Cardiac septum (tissue), 1 donor: ENCODE measurements at places on chromosomes 2 and 18. TPM values are rescaled to one million over a fixed set of nuclear protein-coding genes. Genes with fewer than 3 reads are reported as not detected.

GRCh38 chr2:120862201-120863060, 126.8 kb downstream of the GLI2 start:
- peak; percentile 59 for DNase-seq

DNA sequence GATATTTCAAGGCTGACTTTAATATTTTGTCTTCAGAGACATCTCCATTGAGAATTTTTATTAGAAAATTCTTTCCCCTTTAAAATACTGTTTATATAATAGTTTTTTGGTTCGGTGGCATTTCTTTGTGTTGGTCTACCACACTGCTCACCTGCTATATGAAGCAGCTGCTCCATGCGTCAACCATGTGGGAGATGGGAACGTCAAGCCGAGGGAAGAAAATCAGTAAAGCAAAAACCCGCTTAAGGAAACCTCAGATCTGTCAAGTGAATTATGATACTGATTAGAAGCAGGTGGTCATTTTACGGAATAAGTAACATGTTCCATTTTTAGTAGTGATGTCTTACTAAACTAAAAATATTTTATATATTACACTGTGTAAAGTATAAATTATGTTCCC, 5.6 kb upstream of the TMEM17 start:
- no peak for DNase-seq

DNA sequence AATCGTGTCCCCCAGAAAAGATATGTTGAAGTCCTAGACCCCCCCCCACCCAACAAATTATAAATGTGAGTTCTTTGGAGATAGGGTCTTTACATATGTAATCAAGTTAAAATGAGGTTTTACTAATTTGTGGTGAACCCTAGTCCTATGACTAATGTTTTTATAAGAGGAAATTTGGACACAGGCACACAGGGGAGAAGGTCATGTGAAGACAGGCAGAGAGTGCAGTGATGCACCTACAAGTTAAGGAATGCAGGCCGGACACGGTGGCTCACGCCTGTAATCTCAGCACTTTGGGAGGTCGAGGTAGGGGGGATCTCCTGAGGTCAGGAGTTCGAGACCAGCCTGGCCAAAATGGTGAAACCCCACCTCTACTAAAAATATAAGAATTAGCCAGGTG, 5.8 kb upstream of the PMAIP1 start:
- no peak for DNase-seq

DNA sequence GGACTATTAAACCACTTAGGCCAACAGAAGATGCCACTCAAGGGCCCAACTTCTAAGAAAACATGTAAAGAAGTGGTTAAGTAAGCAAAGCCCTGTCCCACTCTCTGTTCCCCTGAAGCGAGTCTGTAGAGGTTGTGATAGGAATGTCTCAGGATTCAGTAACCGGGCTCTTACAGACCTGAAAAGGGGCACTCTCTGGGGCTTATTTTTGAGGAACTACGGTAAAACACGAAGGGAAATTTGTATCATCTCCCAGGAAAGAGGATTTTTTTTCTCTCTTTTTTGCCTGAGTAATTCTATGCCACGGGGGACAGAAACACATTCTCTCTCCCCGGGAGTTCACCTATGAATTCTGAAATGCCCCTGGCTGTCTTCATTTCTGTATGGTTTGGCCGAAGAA, 77.4 kb downstream of the VIT start:
- no peak for DNase-seq

- DNase-seq, result no peak
These were observed 145.1 kb upstream of the CELF4 start for GRCh38 chr18:37710726-37711125.

DNA sequence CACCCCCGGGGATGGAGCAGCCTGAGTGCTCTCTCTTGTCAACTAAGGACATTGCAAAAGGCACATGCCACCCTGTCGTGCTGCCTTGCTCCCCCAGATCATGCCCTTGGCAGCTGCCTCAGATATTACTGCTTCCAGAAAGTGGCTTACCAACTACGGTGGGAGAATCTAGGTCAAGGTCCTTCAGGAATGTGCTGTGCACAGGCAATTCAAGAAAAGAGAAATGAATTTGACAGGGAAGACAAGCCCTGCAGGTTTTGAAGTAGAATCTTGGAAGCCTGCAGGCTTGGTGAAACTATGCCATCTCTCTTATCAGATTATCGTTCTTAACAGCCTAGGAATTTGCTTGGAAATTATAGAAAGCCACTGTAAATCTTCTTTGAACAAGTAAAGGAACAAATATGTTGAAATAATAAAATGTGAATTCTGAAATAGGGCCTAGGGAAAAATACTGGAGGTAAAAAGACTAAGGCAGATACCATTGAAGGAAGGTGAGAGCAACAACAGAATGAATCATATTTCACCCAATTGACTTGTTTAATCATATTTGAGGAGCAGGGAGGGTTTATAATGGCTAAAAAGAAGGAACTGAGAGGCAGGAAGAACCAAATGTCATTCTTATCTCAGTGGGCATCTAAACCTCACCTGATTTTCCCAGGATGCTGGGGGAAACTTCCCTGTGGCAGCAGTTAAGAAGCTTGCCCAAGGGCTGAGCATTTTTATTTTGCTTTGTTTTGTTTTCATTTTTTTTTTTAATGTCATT, 94.0 kb upstream of the GLS start:
- DNase-seq, result no peak

DNA sequence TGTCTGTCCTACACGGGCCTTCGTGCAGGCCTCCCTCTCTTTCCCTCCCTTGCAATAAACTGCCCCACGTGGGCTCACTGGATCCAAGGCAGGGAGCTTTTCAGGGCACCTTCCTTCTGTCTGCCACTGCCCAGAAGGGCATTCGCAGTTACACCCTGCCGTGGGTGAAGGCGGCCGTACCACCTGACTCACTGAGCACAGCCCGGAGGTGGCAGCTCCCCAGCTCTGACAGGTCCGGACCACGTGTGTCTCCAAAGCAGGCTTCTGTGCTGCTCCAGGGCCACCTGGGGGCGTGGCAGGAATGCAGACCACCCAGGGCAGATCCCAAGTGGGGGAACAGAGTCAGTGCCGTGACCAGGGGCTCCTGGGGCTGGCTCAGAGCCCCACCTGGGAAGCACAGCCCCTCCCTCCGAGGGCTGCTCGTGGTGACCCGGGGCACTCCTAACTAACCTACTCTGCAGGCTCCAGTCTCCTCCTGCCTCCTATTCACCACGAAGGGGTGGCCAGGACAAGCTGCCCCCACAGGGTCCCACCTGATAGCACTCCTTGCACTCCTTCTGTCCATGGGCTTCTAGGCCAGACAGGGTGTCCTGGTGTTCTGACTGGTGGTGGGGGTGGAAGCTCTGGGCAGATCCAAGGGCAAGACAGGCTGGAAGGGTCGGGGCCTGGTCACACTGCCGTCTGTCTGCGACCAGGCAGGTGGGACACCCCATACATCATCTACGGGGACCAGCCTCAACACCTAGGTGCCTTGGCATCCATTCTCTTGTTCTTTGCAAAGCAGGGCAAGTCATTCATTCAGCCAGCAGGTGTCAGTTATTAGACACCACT, 9.7 kb downstream of the SNED1 start:
- peak; percentile 70 for DNase-seq

DNA sequence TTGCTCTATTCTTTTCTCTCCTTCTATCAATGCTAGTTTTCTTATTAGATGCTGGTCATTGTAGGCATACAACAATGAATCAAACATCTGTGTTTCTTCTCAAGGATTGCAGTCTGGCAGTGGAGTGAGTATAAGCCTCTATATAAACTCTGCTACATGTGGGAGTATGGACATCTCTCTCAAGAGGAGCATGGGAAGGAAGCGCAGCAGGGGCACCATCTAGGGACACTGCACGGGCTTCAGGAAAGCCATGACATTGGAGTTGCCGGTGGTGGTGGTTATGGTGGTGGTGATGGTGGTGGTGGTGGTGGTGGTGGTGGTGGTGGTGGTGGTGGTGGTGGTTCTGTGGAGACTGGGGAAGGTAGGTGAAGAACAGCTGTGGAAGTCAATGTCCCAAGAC, 462.6 kb downstream of the RNF144A start:
- DNase-seq, result no peak

DNA sequence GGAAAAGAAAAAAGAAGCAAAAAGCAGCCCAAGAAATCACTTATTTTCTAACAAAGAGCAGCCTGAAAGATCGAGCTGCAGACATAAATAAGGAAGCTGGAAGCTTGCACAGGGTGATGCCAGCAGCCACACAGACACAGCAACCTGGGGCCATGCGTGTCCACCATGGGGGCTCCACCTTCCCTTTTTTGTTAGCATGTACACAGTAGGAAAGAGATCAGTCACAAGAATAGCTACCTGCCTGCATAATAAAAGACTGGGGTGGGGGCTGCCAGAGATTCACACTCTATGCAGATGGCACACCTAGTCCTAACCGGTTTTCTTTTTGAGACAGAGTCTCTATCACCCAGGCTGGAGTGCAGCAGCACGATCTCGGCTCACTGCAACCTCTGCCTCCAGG, 2.9 kb upstream of the CNOT11 start:
- no peak for DNase-seq

Gene ABCB6
- 17.4 TPM for total RNA-seq

GRCh38 chr2:174635015-174635593, 37.5 kb upstream of the WIPF1 start:
- no peak for DNase-seq

- DNase-seq, result no peak
These were observed 154.1 kb upstream of the ZNF804A start for GRCh38 chr2:184444217-184444616.

GRCh38 chr2:53694096-53694771, 73.4 kb upstream of the CHAC2 start:
- no peak for DNase-seq

DNA sequence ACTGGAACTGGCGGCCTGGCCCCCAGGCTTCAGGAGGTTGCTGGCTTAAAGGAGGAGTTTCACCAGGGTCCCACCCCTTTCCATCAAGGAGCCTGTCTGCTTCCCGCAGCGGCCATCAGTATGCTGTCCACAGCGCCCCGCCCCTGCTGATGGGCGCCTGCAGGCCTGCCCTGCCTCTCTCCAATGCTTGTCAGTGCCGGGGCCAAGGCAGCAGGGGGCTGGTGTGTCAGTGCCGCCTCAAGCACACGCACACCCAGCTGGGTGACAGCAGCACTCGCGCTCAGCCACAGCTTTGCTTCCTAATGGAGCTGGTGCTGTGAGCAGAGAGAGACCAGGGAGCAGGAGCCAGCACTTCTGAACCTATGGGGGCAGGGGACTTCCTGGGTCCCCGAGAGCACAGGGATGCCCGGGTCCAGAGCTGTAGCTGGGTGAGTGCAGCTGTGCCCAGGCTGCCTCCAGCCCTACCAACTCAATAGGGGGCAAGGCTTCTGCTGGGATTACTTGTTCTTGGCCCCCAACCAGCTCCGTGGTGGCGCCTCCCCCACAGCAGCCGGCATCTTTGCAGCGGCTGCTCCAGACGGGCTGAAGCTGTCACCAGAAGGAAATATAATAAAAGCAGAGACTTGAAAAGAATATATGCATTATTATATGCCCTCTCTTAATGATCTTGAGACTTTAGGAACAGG, 377.2 kb upstream of the LRATD1 start:
- DNase-seq, result no peak

GRCh38 chr18:78685980-78686530, 293.6 kb upstream of the SALL3 start:
- DNase-seq, result no peak

DNA sequence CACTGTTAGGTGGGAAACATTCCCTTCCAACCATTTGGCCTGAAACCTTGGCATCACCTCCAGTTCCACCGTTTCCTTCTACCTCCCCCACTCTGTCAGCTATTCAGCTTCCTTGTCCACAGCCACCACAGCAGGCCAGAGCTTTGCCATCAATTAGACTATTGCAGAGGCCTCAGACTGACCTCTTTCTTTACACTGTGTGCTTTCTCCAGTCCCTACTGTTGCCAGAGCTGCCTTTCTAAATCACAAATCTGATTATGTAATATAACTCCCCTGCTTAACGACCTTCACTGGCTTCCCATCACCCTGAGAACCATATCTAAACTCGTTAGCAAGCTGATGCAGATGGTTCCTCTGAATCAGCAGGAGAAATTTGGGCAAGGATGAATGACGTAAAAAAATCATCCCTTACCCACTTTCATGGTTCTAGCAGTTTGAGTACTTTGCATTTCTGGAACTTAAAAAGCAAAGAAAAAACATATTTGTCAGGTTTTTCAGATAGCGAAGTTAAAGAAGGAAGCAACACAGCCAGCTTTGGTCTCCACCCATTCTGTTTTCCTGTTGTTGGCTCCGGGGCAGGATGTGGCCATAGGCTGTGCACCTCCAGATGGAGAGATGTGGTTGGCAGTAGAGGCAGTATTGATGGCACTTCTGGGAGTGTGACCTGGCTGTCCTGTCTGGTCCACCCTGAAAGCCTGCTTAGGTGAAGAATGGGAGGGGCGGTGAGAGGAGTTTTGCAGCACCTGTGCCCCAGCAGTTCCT, 422.1 kb downstream of the PARD3B start:
- DNase-seq, result no peak

Gene SLC4A3
- 396 TPM for total RNA-seq

DNA sequence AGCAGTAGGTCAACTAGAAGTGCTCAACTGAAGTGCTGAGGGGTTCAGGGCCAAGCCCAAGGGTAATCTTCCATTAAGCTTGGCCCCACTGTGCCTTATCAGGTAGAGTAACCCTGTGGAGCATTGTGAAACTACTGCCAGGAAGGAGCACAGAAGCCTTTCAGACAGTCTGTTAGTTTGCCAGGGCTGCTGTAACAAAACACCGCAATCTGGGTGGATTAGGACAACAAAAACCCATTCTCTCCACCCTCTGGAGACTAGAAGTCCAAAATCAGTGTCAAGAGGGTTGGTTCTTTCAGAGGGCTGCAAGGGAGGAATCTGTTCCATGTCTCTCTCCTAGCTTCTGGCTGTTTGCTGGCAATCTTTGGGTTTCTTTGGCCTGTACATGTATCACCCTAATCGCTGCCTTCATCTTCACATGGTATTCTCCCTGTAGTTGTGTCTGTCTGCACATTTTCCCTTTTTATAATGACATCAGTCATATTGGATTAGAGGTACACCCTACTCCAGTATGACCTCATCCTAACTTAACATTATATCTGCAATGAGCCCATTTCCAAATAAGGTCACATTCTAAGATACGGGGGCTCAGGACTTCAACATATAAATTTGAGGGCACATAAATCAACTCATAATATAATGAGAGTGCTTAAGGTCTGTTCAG, 21.2 kb downstream of the VIT start:
- DNase-seq, result no peak

Gene CDKL4
- 0.35 TPM for total RNA-seq

Gene AKAIN1
- total RNA-seq, result not detected

DNA sequence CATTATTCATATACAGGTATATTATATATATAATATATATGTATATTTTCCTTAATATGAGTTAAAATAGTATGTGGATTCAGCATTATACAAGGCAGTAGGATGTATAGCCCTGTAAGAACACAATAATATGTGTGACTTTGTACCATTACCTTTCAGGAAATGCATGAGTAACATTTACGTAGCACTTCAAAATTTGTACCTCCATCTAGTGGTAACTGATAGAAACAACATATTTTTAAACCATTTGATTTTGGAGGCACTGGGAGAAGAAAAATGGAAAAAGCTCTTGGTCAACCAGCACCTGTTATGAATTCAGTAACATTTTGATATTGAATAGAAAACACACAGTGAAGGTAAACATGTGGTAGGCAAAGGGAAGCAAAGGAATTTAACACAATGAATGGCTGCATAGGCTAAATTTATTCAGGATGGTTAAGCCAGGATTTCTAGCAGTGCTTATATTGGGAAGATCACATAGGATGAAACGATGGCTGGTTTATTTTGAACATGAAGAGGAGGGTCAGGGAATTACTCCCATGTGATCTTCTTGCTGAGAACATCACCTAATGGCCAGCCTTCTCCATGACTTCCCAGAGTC, 565.5 kb downstream of the CCDC85A start:
- DNase-seq, result no peak

- no peak for DNase-seq
These were observed 1.7 kb upstream of the SMAD4 start for GRCh38 chr18:51028201-51028805.
